ENCODE measurements at places on chromosomes 7 and 10.

- no peak for DNase-seq
Measured at GRCh38 chr7:142375710-142376313, 118.0 kb upstream of the PRSS58 start.

GRCh38 chr10:122350893-122351292, 23.6 kb upstream of the PLEKHA1 start:
- DNase-seq, result no peak

DNA sequence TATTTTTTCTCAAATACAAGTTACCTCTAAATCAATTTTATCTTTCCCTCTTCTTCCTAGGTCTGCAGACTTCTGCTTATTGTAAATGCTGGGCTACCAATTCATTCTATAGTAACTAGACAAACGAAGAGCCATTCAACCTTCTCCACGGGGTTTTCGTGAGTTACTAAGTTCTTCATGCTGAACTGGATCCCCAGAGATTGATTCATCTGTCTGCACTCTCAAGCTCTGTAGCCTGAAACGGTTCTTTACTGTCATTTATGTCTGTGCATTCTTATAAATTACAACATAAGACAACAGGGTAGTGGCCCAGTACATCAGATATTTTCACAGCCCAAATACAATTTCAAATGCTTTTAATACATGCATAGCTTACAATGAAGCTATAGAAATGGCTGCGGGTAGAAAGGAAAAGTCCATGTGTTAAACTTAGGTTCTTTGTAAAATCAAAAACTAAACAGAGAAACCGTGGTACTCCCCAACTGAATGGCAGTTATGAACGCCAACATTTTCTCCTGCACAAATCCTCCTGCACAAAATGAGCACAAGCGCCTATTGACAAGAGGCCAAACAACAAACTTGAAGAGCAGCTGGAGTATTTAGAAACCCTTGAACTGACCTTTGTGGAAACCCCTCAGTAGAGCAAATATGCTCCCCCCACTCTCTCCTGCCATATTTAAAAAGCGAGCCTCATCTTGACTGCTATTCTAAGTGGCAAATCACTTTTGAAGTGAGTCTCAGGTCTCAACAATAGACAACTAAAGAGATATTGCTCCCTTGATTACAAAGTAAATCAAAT, 20.7 kb downstream of the LAMB1 start:
- no peak for DNase-seq

DNA sequence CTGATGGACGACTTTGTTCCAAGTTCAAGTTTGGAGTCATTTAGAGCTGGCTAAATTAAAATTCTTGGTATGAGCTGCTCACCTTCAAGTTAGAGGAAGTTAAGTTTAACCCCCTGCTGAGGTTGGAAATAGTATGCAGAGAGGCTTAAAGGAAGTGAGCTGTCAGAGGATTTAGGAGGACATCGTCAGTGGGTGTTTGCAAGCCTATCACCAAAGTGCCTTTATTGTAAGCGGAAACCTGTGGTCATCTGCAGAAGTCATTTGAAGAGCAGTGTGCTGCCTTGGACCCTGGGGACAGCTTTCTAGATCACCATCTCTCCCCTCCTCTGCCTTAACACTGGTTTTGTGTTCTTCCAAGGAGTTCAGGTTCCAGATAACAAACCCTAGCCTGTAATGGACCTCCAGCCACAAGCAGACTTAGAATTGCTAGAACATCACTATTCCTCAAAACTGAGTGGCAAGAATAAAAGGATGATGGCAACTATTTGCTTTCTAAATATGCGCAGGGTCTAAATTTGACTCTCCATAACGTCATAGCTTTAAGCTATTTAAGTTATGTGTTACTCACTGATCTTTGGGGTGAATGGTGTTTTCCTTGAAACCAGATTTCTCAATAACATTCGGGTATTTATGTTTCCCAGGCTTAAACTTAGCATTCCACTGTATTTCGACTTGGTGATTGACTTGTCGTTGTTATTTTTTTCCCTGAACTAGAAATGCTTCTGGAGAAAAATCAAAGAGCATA, 93.4 kb downstream of the SLC39A12 start:
- no peak for DNase-seq

DNA sequence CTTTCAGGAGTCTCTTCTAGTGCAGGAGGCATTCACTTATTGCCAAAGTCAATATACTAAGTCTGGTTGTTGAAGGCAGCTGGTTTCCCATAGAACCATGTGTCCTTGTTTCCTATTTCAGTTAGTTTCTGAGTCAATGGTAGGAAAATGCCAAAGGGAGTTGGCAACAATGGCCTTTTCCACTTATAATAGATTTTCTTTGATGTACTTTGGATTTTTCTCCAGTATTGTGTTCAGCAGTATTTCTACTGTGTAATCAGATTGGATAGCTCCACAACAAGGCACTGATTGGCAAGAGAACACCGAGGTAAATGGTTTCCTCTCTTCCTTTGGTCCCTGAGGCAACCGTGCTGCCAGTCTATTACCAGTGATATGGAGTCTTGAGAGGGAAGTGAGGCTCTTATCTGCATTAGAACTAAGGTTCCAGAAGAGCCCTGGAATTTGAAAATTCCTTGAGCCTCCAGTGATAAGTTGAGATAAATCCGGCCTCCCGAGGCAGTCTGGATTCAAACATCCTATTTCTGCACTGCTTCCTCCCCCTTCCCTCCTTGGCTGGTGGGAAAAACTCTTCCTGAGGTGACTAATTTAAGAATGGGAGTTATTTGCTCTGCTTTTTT, 7.9 kb upstream of the SEPTIN7 start:
- DNase-seq, result no peak

DNA sequence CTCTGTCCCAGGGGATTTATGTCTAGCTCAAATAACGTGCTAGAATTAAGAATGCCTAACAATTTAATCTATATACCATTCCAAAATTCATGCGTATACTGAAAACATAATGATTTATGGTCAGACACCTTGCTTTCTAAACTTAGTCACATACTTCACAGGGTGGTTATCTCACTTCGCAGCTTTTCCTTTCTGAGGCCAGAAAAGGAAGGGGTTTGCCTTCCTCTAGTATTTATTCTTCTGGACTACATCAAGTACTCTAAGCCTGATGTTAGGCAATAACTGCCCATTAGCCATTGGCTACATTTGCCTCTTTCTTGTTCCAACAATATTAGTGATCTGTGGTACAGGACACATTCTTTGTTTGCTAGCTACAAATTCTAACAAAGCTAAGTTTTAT, 72.6 kb upstream of the FHIP2A start:
- DNase-seq, result no peak

All from T-helper 9 cell (primary cell).